ENCODE measurements at places on chromosomes 5 and 9. TPM values are rescaled to one million over a fixed set of nuclear protein-coding genes. Genes with fewer than 3 reads are reported as not detected.

- H3K27me3 ChIP-seq: peaks cover 16% of the 10 kb centered on the region
- no peak for DNase-seq
- H3K4me1 ChIP-seq: no peaks in the 10 kb centered on the region
- no peak overlapping the region for H3K4me3 ChIP-seq
- H3K27ac ChIP-seq: no peak overlapping the region
Measured at GRCh38 chr5:115387816-115388215, 91.4 kb upstream of the CCDC112 start.

DNA sequence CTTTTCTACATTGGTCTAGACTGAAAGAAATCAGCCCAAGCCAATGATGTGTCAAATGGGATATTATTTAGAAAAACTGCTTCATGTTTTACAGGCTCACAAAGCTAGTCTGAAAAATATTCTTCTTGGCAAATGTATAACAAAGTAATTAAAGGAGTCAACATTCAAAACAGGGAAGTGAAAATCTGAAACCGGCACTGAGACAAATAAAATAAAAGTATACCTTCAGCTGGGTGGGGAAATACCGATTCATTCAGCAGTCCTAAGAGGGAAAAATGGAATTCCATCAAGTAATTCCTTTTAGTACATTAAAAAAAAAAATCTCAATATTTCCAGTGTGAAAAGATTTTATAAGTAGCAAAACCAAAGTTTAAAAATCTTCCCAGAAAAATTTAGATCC, 259.6 kb upstream of the SLC24A2 start:
- DNase-seq: no peak
- H3K27me3 ChIP-seq: no peaks in the 10 kb centered on the region
- H3K4me3 ChIP-seq: no peak overlapping the region

GRCh38 chr5:84197538-84197937, 187.1 kb downstream of the EDIL3 start:
- H3K27ac ChIP-seq: no peak overlapping the region
- no peak for DNase-seq
- H3K27me3 ChIP-seq: no peaks in the 10 kb centered on the region
- H3K4me1 ChIP-seq: no peaks in the 10 kb centered on the region
- H3K4me3 ChIP-seq: no peak overlapping the region

GRCh38 chr5:37838152-37838932, 1.5 kb downstream of the GDNF start:
- H3K4me3 ChIP-seq: no peak overlapping the region
- no peak for DNase-seq
- H3K36me3 ChIP-seq: no peaks in the 10 kb centered on the region
- peaks cover 46% of the 10 kb centered on the region for H3K27me3 ChIP-seq
- H3K4me1 ChIP-seq: peaks cover 31% of the 10 kb centered on the region
- H3K27ac ChIP-seq: no peak overlapping the region

DNA sequence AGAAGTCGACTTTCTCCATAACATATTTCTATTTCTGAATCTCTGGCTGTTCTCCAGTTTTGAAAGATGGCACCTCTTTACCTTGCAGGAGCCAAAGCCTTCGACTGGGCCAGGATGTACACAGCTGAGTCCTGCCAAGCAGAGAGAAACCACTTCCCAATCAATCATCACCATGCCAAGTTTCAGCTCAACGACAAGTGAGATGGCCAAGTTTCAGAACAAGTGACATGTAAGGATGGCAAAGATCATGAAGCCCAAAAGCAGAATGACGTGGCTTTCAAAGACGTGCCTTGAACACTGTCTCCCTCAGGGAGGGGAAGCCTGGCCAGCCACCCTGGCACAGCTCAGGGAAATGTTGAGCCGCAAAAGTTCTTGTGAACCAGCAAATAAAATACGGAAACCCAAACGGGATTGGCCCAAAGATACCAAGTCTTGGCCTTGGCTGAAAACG, 17.7 kb downstream of the STK10 start:
- H3K4me1 ChIP-seq: no peaks in the 10 kb centered on the region
- H3K27ac ChIP-seq: no peak overlapping the region
- H3K4me3 ChIP-seq: no peak overlapping the region
- no peaks in the 10 kb centered on the region for H3K36me3 ChIP-seq
- no peak for DNase-seq
- peaks cover 8% of the 10 kb centered on the region for H3K27me3 ChIP-seq

GRCh38 chr5:73370640-73371583, 77.7 kb downstream of the FOXD1 start:
- H3K27me3 ChIP-seq: peaks cover 20% of the 10 kb centered on the region
- no peaks in the 10 kb centered on the region for H3K36me3 ChIP-seq
- H3K27ac ChIP-seq: no peak overlapping the region
- H3K4me3 ChIP-seq: no peak overlapping the region
- H3K4me1 ChIP-seq: no peaks in the 10 kb centered on the region

DNA sequence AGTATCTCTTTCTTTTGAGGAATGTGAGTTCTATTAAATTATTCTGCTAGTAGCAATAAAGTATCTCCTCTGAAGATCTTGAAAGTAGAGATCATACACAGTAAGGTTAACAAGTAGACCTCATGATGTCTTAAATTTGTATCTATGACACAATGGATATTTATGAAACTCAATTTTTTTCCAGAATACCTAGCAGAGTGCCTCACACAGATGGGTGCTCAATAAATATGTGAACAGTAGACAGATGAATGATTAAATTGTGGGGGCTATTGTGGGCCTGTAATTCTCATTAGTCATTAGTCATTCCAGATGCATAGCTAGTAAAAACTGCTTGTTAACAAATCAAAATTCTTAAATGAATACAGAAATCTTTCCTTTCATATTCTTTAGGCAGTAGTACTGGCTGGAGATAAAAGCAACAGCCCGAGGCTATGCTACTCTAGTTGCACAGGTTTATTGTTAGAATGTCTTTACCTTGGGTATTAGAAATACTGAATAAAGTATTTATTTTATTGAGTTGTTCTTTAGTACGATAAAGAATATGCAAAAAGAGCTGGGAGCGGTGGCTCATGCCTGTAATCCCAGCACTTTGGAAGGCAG, 22.0 kb downstream of the CHD1 start:
- no peaks in the 10 kb centered on the region for H3K4me1 ChIP-seq
- peaks cover 73% of the 10 kb centered on the region for H3K36me3 ChIP-seq
- H3K4me3 ChIP-seq: no peak overlapping the region
- H3K27ac ChIP-seq: no peak overlapping the region

GRCh38 chr5:44246986-44247385, 142.2 kb downstream of the FGF10 start:
- no peaks in the 10 kb centered on the region for H3K27me3 ChIP-seq
- no peak for DNase-seq
- H3K4me3 ChIP-seq: no peak overlapping the region
- H3K36me3 ChIP-seq: no peaks in the 10 kb centered on the region
- H3K27ac ChIP-seq: no peak overlapping the region

GRCh38 chr9:91714020-91714806, 235.8 kb downstream of the ROR2 start:
- no peaks in the 10 kb centered on the region for H3K36me3 ChIP-seq
- H3K4me1 ChIP-seq: no peaks in the 10 kb centered on the region
- no peaks in the 10 kb centered on the region for H3K27me3 ChIP-seq
- H3K4me3 ChIP-seq: peak overlapping the region; percentile 36
- peak; percentile 78 for DNase-seq
- no peak overlapping the region for H3K27ac ChIP-seq

- H3K4me3 ChIP-seq: no peak overlapping the region
- H3K27me3 ChIP-seq: no peaks in the 10 kb centered on the region
- no peaks in the 10 kb centered on the region for H3K4me1 ChIP-seq
- H3K36me3 ChIP-seq: no peaks in the 10 kb centered on the region
Measured at GRCh38 chr5:96509316-96509715, 76.3 kb upstream of the PCSK1 start.

DNA sequence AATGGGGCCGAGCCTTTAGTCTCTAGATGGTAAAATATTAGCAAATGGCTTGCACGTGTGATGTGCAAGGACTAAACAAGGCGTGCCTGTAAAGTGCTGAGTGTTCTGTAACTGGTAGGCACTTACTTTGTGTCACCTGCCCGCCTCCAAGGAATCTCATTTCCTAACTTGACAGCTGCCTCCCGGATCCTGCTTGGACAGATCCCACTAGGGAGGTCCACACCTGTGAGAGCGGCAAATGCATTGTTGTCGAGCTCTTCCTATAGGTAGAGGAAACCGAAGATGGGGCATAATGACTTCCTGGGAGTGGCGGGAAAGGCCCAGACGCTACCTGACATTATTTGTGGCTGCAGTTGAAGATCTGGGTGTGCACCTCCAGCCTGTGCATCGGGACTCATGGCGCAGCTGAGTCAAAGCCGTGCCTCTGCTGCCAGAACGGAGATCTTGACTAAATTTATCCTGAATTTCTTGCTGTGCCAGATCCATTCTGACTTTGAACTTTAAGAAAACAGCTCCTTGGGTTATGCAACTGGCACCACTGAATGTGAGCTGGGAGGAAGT, 79.8 kb downstream of the TENT4A start:
- no peak for DNase-seq
- no peak overlapping the region for H3K27ac ChIP-seq
- no peaks in the 10 kb centered on the region for H3K36me3 ChIP-seq
- H3K4me3 ChIP-seq: no peak overlapping the region
- no peaks in the 10 kb centered on the region for H3K4me1 ChIP-seq

- no peak overlapping the region for H3K4me3 ChIP-seq
- H3K4me1 ChIP-seq: no peaks in the 10 kb centered on the region
- DNase-seq: no peak
- no peak overlapping the region for H3K27ac ChIP-seq
- H3K36me3 ChIP-seq: no peaks in the 10 kb centered on the region
- no peaks in the 10 kb centered on the region for H3K27me3 ChIP-seq
Measured at GRCh38 chr5:154254896-154255295, 64.4 kb downstream of the GALNT10 start.

ROPN1L gene
- 0.31 TPM for total RNA-seq

ABCA1 gene
- 0.09 TPM for total RNA-seq

SLC6A18 gene
- not detected for total RNA-seq

OTULIN gene
- total RNA-seq: 34.7 TPM

ORM2 gene
- 0.98 TPM for total RNA-seq

FUT7 gene
- not detected for total RNA-seq

Data from K562 (cell line).